ENCODE measurements at places on chromosomes 5 and 9.

- no peak for DNase-seq
Measured at GRCh38 chr5:112784726-112785125, 47.0 kb downstream of the APC start.

DNA sequence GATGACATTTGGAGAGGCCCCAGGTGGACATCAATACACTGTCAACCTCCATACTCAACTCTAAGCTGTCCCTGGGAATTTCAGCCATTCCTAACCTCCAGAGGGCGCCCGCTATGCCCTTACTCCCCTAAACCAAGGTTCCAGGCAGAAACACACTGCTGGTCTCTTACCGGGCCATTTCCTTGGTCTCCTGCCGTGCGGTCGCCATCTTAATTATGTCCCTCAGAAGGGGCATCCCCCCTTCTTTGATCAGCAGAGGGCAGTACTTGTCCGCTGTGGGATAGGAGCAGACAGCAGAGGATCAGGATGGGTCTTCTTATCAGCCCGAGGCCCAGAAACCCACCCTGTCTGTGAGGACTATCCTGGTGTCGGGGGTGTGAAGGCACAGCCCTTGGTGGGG, 9.3 kb upstream of the ZDHHC12 start:
- DNase-seq, result peak; percentile 4

DNA sequence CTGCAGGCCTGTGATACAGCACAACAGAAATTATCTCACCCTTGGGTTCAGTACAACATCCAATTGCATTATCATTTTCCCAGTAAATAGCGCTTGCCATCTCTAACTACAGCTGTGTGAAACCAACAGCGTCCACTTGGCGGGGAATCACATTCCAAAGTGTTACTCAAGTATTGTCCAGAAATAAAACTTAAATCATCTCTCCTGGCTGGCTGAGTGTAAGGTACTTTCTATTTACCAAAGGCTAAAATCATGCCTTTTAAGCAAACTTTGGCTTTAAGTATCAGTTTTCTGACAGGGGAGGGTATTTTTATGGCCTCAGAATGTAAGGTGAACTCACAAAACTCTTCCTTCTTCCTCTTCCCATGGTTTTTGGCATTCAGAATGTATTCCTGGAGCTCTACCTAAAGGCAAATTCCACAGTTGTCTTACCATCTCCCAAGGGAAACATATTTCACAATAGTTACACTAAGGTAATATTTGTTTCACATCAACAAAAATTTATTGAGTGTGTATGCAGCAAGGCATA, 205.6 kb upstream of the MPDZ start:
- no peak for DNase-seq

DNA sequence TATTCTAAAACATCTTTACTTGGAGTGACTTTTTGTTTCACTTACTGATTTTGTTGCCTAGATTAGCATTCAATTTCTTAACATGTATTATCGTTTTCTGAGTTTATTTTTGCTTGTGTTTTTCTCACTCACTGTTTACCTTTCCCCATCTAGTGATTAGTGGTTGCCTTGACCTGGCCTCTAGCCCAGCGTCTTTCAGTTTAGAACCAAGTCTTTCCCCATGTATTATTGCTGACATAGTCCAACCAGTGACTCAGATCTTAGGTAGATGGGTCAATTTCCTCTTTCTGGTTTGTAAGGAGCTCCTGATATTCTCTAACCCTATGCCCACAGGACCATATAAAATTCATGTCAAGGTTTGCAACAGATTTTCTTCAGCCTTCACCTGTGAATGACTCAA, 135.5 kb downstream of the PRR16 start:
- DNase-seq, result no peak

GRCh38 chr9:99399474-99399873, 177.4 kb downstream of the SEC61B start:
- no peak for DNase-seq

DNA sequence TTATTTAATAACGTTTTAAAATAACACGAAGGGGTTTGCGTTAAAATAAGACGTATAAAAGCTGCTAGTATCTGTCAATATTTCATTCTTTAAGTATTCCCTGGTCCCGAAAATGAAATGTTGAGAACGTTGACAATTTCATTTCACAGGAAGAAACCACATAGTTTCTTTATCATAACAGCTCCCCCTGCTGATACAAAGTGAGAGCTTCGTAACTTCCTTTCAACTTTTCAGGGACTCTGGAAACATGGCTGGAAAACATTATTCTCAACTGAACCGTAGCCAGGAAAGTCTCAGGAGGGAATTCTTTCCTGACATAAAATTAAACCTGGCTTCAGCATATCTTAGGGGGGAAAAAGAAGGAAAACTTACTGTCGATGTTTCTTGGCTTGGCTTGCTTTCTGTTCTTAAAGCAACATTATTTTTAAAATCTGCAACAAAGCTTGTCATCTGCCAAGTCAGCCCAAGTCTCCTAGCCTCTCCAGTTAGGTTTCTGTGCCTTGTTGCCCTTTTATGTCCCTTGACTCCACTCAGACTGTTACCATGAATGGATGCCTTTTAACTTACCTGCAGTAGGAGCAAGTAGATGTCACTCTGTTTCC, 122.9 kb upstream of the DAB2 start:
- peak; percentile 43 for DNase-seq

- no peak for DNase-seq
Measured at GRCh38 chr9:134709512-134710270, 68.1 kb downstream of the COL5A1 start.

- no peak for DNase-seq
Measured at GRCh38 chr5:146644831-146645230, 128.8 kb upstream of the GPR151 start.

DNA sequence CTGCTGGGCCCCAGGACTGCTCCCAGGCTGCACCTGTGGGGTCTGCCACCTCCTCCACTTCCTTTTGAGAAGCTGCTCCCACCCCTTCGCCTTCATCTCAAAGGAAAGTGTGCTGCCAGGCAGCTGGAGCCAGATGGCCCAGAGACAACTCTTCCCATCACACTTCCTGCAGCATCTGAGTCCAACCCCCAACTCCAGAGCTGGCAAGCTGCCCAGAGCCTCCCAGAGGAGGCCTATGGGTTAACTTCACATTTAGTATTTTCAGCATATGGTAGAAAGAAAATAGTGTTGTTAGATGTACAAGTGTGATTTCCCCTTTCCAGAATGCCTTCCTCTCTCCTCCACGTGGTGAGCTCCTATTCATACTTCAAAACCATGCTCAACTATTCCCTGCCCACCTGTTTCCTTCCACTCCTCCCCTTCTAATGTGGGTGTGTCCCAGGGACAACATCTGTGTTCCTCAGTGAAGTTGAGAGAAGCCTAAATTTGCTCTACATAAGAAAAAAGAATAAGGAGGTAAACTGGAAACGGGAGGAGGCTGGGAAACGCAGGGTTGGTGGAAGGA, 38.6 kb upstream of the KCNMB1 start:
- no peak for DNase-seq
